ENCODE measurements at places on chromosomes 11 and 22.

DNA sequence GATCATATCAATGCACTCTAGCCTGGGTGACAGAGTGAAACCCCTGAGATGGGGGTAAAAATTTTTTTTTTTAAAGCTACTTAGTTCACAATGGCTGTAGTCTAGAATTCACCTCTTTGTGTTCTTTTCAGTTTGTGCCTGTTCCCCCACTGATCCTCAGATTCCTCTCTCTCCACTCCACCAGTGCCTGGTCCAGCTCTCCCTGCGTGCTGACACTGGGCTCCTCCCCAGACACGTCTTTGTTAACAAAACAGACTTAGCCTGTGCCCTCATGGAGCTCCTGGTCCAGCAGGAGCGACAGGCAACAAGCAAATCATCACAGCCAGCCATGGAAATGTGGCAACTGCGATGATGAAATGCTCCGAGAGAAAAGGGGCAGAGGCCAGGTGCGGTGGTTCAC lies 34.0 kb downstream of the IFT27 start:
- H3K4me3 ChIP-seq = no peak overlapping the region
- H3K27ac ChIP-seq = no peak overlapping the region
- H3K4me1 ChIP-seq = no peaks in the 10 kb centered on the region

DNA sequence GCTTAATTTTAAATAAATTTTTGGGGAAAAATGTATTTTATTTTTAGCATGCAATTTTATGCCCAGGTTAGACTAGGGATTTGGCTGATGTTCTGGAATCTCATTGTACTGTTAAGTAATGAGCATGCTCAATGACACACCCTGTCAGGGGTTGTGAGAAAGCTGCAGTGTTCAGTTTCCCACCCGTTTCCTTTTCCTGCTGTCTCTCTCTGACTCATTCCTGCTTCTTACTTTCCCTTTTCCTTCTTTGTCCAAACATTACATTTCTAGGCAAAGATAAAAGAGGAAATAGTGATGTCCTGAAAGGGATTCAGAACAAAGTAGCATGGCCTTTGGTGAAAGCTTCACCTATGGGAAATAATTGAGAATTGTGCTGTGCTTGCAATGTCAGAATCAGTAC lies 22.7 kb downstream of the OOSP3 start:
- H3K27me3 ChIP-seq = no peaks in the 10 kb centered on the region
- peaks cover 4% of the 10 kb centered on the region for H3K36me3 ChIP-seq

- peaks cover 2% of the 10 kb centered on the region for H3K4me1 ChIP-seq
- peak; percentile 16 for DNase-seq
- H3K36me3 ChIP-seq = no peaks in the 10 kb centered on the region
- peaks cover 10% of the 10 kb centered on the region for H3K27me3 ChIP-seq
Measured at GRCh38 chr11:62324731-62325556, 12.3 kb upstream of the ASRGL1 start.

DNA sequence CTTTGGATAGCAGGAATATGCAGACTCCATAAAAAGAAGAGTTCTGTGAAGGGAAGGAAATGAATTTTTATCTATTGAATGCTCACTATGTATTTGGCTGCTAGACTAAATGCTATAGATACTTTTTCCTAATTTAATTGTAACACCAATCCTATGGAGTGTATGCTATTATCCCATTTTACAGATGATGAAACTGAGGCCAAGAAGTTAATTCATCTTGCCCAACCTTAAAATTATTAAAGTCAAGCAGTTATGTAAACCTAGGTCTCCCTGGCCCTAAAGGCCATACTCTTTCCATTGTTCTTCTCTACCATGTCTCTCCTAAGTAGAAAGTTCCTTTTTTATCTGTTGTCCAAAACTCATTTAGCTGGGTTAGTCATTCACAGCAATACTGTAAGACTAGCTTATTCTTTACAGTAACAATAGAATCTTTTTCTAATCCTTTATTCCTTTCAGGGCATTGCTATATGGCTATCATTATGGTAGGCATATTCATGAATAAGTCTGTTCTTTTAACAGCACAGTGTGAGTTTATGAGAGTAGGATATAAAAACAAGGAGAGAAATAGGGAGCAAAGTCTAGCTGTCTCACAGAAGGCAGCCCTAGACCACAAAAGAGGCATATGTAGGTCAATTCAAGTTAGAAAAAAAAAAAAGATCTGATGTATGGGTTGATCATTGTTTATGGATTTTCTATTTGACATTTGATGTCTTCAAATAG lies 50.5 kb downstream of the MAML2 start:
- H3K4me3 ChIP-seq = peak overlapping the region; percentile 0
- peaks cover 9% of the 10 kb centered on the region for H3K36me3 ChIP-seq
- no peaks in the 10 kb centered on the region for H3K27me3 ChIP-seq
- H3K4me1 ChIP-seq = peaks cover 84% of the 10 kb centered on the region
- no peak overlapping the region for H3K27ac ChIP-seq

Measured in naive thymus-derived CD8-positive, alpha-beta T cell (primary cell).